ENCODE measurements at places on chromosomes 3 and 15.

DNA sequence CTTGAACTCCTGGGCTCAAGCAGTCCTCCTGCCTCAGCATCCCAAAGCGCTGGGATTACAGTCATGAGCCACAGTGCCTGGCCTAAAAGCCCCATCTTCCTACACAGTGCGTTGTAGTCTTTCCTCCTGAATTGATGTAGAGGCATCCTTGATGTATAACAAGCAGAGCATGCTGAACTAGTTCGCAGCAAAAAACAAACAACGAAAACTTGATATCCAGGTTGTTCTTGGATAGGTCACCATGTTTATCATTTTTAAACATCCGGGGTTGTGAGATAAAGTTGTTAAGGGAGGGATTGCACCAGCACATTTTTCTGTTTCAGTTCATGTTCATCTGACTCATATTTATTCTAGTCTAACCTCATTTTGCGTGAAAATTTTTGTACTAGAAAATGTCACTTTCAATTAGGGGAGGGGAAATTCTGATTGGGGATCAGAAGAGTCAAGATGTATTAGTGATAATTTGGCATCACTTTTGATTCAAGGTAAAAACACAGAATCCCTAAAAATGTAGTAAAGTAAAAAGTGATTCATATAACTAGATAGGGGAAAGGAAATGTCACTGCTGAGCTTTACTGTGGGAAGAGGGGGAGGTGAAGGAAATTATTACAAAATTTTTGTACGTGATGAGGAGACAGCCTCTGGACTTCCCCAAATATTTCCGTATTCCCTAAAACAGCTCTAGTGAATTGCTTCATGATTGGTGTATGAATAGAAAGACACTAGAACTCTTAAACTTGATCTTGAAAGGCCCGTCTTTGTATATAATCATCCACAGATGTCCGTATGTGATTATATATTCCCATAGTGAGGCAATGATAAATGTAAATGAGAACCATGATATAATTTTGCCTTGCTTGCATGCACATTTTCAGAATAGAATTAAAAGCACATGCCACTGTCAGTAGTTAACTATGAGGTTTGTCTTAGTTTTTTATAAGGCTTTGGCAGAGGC, 22.9 kb downstream of the RAB8B start:
- DNase-seq, result no peak

GRCh38 chr3:48415251-48415953, 14.5 kb downstream of the PLXNB1 start:
- no peak for DNase-seq

DNA sequence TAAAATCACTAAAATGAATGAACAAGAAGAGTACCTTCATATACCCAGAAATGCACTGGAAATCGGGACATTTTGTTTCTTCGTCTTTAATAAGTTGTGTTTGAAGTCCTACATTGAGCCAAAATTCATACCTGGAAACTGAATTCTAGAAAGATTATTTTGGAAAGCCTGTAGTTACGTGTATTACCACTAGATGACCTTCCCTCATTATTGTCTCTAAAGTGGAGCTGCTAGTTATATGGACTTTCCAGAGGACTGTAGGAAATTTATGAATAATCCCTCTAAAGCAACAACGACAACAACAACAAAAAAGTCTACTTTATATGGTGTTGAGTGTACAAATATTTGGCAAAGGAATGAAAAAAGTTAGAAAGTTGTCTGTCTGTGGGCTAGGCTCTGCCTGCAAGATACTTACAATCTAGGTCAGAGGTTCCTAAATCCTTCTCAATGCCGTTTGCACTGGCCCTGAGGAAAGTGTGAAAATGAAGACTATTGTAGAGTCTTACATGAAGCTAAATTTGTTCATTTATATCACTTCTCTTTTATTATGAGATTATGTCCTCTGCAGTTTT, 234.8 kb upstream of the NR2E3 start:
- no peak for DNase-seq

DNA sequence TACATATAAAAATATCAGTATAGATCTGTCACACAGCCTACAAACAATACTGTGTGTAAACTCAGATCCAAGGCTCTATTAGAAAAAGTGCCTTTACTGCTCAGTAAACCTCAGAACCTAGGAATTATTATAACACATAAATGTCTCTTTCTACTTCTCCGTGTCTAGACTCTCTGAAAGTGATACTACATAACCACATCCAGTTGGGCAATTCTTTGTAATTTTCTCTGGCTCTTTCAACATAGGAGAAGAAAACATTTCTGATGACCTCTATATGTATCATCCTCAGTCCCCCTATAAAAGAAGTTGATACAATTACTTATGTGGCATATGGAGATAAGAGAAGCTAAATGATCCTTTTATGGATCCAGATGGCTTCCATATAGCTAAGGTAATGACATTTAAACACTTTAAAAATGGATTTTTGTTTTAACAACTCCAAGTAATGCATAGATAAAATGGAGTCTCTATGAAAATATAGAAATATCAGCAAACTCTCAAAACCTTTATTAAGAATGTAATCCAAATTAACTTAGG, 104.5 kb downstream of the LSAMP start:
- no peak for DNase-seq

- DNase-seq, result no peak
Measured at GRCh38 chr3:167203062-167203461, 177.0 kb downstream of the ZBBX start.

GRCh38 chr3:23457697-23458096, 254.6 kb downstream of the UBE2E2 start:
- DNase-seq, result no peak

DNA sequence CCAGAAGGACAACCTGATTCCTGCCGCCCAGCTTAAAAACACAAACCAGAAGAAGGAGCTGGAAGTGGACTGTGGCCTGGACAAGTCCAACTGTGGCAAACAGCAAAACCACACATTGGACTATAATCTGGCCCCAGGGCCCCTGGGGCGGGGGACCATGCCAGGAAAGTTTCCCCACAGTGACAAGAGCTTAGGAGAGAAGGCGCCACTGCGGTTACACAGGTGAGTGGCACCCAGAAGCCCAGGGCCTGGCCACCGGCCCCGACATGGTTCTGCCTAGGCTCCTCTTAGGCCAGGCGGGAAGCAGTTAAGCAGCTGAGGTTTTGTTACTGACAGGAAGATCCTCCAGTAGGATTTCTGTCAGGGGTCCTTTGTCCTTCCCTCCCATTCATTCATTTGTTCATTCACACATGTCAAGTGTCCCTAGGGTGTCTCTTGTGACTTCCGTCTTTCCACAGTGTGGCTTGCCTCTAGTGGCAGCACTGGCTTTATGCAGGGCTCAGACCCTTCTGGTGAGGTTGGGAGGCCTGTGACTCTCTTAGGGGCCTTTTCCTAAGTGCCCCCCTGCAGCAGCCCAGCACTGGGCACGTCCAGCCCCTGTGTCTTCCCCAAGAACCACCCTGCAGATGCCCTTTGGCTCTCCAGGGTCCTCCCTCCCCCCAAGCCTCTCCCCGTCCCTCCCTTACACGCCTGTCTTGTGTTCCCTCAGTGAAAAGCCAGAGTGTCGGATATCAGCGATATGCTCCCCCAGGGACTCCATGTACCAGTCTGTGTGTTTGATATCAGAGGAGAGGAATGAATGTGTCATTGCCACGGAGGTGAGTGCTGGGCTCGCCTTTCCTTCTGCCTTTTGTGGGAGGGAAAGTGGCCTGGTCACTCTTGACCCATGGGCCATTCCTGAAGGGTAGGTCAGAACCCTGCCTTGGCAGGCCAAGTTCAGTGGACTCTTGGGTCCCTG, 7.8 kb downstream of the DLL4 start:
- DNase-seq, result no peak

GRCh38 chr15:57797568-57798267, 91.2 kb downstream of the POLR2M start:
- DNase-seq, result no peak

DNA sequence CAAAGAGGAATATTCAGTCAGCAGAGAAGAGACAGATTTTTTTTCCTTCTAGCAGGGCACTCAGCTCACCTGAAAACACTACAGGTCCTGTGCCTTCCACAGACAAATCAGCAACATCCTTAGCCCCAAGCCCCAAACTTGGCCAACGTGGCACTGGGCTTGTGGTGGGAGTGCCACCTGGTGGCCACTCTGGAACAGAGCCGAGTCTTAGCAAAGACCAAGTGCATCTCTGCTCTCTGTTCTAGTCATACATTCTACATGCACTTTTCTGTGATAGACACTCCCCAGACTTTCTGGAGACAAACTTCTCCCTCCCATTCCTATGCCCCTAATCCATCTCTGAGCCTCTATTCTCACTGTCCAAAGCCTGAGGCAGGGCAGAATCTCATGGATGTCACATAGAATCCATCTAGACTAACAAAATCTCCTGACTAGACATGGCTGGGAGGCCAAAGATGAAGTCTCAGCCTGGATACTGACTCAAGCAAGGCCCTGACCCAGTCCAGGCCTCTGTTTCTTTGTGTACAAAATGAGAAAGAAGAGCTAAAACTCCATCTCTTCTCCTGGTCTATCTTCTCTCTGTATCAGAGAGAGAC, 5.1 kb upstream of the SEMA7A start:
- DNase-seq, result peak; percentile 62

DNA sequence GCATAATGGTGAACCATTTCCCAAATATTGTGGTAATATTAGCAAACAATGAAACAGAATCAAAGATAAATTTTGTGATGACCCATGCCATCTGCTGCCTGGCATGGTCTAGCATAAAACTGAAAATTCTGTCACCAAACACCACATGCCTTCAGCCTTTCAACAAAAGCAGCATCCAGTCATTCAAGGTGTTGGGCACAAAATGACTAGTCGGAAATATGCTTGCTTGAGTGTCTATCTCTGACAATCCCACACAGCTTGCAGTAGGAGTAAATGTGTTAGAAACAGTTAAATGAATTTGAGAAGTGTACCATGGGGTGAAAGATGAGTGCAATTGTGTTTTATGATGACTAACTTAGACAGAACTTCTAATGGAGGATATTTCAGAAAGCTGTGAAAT, 61.7 kb upstream of the CDIN1 start:
- DNase-seq, result no peak

- DNase-seq, result no peak
Measured at GRCh38 chr3:70064194-70064779, 64.8 kb downstream of the SAMMSON start.

- DNase-seq, result no peak
Measured at GRCh38 chr3:52004163-52004787, 8.6 kb upstream of the RPL29 start.

DNA sequence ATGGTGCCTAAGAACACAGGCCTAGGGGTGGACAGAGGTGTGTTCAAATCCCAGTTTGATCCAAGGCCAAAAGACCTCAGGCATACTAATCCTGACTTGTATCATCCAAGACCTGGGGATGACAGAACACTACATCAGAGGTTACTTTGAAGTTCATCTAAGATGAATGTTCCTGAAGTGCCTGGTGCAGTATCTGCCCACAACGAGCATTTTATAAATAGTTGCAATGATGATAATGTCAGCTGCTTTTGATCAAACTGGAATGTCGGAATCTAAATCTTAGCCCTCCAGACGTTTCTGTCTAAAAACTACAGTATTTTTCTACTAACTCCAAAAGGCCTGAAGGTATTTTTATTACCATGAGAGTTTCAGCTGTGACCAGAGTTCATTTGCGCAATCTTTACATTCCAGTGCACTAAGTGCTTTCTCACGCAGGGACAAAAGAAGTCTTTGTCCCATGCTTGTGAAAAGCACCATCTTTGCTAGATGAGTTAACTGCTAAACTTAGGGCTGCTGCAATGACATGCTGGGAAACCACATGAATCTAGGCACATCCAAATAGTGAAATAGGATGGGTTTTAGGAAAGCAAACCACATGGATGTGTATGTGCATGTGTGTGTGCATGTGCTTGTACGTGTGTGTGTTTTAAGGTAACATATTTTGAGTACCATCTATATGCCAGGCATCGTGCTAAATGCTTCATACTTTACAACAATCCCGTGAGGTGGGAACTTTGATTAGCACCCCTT, 18.1 kb downstream of the ANXA2 start:
- no peak for DNase-seq

DNA sequence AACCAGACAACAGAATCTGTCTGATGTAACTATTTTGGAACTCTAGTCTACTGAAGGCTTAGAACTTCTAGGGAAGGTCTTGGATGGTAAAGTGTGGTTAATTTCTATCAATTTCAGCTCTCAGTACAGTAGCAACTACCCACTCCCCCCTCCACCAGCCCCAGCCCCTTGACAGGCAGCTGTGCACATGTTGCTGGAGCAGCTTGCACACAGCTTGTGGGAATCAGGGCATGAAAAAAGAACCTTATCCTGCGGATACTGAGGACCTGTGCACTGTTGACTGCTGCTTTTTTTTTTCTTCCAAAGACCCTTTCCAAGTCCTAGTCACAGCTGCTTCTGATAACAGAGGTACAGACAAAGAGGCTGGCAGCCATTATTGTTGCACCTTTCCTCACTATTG, 81.5 kb upstream of the UBP1 start:
- DNase-seq, result no peak

- no peak for DNase-seq
Measured at GRCh38 chr15:27250223-27250622, 279.2 kb downstream of the GABRG3 start.

- no peak for DNase-seq
Measured at GRCh38 chr3:103389356-103389755, 954.5 kb downstream of the ZPLD1 start.

DNA sequence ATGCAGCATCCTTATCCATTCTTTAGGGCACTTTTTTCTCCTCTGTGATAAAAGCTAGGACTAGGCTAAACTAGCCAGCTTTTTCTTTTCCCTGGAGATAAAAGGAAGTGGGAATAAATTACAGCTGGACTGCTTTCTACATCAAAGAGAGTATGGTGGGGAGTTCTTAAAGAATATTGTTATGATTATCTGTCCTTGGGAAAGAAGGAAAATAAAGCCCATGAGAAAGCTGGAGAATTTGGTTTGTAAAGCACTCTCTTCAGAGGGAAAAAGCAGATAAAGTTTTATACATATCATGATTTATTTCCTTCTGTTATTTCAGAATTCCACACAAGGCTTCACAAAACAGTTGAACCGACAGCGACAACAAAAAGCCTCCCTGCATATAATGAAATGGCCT, 923.0 kb downstream of the DIPK2A start:
- DNase-seq, result no peak

DNA sequence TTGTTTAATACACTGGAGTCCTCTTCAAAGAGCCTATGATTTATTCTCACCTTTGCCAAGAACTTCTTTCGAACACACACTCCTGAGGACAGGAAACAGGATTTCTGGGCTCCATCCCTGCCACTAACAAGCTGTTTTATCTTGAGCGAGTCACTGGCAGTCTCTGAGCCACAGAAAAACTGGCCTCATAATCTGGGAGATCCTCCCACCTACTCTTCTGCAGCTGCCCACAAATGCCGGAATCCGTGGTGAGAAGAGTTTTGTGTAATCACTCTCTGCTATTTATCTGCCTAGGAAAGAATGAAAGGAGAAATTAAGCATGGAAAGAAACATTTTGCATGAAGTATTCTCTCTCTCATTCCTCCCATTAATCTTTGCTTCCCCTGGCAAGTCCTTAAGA, 172.0 kb upstream of the TRIM42 start:
- DNase-seq, result no peak
